Fibroblast of pulmonary artery (primary cell): ENCODE measurements at places on chromosomes 1 and 21.

GRCh38 chr1:153525088-153525728 is 10.6 kb downstream of the S100A6 start:
- DNase-seq, result no peak

DNA sequence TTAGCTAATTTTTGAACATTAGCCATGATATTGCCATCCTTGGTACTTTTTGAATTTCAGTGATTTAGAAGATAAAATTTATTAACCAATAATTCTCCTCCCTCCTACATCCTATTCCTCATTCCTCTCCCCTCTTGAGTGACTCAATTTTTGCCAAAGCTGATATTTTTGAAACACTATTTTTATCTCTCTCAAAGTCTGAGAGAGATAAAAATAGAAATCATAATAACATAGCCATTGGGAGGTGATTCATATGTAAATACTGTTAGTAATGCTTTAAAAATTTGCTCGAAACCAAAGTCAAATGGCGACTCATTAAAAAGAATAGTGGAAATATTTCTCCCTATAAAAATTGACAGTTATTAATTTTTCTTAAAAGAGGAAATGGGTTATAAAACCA is 97.4 kb downstream of the PATJ start:
- peak; percentile 65 for DNase-seq

DNA sequence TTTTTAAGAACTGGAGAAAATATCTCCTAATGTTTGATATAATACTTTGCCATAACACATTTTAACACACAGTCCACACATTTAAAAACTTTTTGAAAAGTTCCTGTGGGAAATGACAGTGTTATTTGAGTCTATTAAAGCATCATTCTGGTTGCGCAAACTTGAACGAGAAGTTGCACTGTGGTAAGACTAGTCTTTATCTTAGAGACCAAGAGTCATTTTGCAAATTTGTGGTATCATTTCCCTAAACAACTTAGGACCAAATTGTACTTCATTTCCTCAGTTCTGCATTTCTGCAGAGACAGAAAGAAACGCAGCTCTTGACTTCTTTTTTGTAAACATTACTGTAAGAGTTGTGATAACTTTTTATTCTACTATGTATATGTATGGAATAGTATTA is at the start of gene RGS18:
TSS of gene RGS18 (plus strand) at position 282 of the 400 bp plus-strand sequence. CDS start 176 bp downstream, outside the sequence.
- DNase-seq, result peak; percentile 66

- peak; percentile 13 for DNase-seq
Observed at GRCh38 chr1:99535470-99536164, 110.3 kb upstream of the PALMD start.

DNA sequence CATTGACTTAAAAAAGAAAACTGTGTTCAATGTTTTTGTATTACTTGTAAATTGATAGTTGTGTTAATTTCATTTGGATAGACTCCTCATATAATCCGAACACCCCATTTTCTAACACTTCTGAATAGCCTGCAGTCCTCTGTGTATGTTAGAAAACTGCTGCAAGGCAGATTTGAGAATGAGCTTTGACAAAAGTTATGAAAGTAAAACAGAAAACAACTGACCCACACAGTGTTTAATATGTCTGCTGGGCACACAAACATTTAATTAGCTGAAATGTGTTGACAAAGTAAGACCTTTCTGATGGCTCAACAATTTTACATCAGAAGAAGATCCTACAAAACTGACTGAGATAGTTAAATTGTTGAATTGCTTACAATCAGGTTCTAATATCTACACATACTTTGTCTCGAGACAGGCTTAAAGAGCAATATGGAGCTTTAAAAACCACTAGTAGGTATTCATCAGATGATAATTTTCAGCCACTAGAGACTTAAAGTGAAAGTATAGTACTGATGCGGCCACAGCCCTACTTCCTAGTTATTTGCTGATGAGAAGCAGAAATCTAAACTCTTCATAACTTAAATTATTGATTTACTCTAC is 40.0 kb upstream of the PRMT6 start:
- no peak for DNase-seq

- DNase-seq, result no peak
Observed at GRCh38 chr1:117782056-117782455, 147.4 kb downstream of the GDAP2 start.

GRCh38 chr1:102336602-102337001 is 339.9 kb upstream of the OLFM3 start:
- DNase-seq, result no peak

- peak; percentile 47 for DNase-seq
Observed at GRCh38 chr1:223714849-223715603, 2.7 kb downstream of the CAPN2 start.
